SK-N-SH (cell line): ENCODE measurements at places on chromosomes 3 and 15.
A peak's percentile ranks its signal among the peaks of the same experiment; 100 is the strongest.

GRCh38 chr3:144128108-144128892, 156.7 kb downstream of the DIPK2A start:
- DNase-seq, result no peak

- DNase-seq, result no peak
These were observed 40.8 kb upstream of the ATP1B3 start for GRCh38 chr3:141835557-141836229.

GRCh38 chr15:84023636-84024035, 211.9 kb upstream of the GOLGA6L4 start:
- DNase-seq, result peak; percentile 28

DNA sequence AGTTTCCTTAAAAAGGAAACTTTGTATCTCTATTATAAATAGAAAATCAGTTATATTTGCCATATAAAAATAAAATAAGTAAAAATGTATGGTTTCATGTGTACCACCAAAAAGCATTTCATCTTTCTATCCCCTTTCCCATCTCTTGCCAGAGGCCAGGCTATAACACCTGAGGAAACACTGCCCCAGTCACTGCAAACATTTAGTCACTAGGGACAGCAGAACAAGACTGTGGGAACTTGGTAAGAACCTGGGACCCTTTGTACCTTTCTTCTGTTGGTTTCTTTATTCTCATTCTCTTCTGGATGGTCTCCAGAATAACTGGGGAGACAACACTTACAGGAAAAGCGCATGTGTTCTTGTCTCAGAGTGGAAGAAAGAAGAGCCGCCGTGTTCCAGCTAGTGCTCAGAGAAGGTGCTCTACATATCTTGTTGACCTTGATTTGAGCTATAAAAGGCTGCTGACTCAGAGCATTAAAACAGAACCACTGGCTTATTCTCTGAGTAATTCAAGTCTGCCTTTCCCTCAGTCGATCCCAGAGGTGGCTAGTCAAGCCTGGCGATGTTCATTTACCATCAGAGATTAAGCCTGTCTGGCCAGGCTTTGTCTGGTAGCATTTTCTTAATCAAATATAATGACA, 361.6 kb downstream of the RBMS3 start:
- peak; percentile 17 for DNase-seq
